ENCODE measurements at places on chromosomes 6 and 20.

DNA sequence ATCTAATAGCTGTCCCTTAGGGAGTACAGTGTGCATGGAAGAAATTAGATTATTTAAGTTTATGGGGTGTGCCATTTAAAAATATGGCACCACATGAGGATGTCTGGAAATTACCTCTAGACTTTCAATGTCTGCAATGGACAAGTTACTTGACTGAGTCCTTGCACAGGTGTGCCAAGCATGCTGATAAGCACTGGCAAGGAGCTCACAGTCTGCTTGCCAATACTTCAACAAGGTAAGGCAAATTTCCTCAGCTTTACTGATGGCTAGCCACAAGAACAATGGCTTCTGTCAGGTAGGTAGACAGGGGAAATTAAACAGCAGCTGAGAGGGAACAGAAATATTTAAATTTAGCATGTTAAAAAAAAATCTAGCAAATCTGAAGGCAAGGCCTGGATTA is 91.1 kb upstream of the TRAF3IP2 start:
- no peak for DNase-seq

GRCh38 chr6:154506991-154507898 is 3.2 kb downstream of the CNKSR3 start:
- DNase-seq: no peak

DNA sequence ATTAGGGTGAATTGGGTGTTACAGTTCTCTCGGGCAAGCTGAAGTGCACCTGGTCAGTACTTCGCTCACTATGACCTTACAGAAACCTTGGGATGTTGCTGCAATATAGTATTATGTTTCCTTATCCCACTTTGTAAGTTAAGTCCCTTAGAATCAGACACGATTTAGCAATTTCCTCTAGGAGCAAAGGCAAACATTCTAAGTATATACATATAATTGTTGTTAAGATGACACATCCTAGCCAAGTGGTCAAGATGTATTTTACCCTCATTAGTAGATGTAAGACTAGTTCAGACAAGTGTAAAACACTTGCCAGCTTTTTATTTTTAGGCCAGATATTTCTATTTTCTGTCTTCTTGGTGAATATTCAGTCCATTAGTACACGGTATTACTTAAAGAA is 31.1 kb upstream of the RGS17 start:
- no peak for DNase-seq

DNA sequence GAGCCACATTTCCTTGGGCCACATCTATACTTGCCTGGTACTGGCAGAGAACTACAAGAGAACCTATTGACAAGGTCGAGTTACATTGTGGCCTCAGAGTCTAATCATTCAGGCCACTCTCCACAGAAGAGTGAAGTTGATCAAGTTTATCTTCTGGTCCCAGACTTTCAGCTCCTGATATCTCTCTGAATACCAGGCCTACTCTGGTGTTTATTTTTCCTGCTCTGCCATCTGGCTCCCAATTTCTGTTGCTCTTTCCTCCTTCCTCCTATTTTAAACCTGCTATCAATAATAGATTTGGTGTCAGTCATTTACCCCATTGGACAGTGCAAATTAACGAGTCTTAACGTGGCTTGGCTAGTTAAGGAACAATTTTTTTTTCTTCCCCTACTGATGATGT is 46.6 kb downstream of the SCGN start:
- DNase-seq: no peak

DNA sequence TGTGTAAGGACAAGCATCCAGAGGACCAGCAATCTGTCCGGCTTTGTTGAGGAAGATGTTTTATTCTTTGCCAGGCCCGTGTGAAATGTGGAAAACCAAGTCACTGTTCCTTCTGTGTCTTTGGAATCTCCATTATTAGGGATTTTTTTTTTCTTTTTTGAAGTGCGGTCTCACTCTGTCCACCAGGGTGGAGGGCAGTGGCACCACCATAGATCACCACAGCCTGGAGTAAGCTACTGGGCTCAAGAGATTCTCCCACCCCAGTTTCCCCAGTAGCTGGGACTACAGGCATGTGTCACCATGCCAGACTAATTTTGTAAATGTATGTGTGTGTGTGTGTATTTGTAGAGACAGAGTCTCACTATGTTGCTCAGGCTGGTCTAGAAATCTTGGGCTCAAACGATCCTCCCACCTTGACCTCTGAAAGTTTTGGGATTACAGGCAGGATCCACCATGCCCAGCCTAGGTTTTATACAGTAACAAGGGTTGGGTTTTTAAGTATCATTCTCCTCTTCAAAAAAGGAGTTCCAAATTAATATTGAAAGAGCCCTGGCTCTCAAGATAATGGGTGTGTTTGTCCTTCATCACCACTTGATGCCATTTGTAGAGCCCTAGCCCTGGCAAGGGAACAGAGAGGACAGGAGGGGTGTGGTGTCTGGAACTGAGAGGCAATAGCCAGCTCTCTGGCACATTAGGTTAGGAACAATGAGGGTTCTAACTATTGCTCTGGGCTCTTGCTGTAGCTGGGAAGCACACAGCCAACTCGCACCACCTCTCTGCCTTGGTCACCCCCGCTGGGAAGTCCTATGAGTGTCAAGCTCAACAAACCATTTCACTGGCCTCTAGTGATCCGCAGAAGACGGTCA is 3.1 kb downstream of the LAMP5 start:
- no peak for DNase-seq
